T-helper 2 cell treated with Interferon-gamma antibody and Interleukin-4, amounts not matched to agents 5 μg/mL and 100 μg/mL, for 36 hours (primary cell): ENCODE measurements at places on chromosomes 3 and 15.

GRCh38 chr15:57018151-57018550, 99.7 kb downstream of the TCF12 start:
- DNase-seq = no peak

- no peak for DNase-seq
Measured at GRCh38 chr15:91126080-91126479, 26.0 kb downstream of the SV2B start.

DNA sequence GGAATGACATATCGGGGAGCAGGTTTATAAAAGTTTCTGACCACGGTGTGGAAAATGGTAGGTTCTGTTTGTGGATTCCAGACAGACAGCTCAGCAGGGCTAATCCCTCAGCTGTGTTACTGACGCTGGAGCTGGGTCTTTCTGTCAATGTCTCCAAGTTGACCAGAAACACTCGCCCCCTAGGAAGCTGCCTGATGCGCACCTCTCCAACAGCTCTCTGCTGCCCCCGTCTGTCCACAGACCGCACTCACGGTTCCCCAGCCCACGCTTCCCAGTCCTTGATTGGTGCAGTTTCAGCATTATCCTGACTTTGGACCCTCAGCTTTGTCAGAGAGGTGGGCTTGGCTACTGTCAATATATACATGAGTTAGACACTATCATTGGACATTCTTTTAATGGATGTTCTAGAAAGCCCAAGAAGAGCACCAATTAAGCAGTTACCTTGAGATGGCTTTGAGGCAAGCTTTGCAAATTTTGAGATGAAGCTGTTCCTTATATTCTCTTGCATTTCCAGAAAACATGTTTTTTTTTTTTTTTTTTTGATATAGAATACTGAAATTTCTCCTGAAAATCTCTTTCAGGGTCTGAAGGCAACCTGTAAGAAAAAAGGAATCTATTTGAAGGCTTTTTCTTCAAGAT, 98.9 kb upstream of the TBC1D5 start:
- peak; percentile 42 for DNase-seq

DNA sequence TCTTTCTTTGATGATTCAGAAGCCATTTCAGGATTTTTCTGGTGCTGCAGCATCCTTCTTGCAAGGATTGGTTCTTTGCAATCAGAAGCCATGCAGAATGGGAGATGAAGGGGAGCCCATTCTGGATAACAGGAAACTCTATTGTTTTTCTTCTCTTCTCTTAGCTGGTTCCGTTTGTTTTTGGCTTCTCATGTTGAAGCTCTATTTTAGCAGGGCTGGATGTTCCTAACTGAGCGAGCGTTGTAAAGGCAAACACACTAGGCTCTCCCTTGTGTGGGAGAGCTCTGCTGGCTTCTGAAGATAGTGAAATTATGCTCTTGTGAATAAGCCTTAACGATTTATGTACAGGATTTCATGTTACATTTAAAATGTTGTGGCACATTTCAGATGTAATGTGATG, 8.3 kb downstream of the CACNA1D start:
- DNase-seq = no peak

GRCh38 chr15:81981908-81982307, 63.9 kb downstream of the MEX3B start:
- DNase-seq = no peak

GRCh38 chr3:115245899-115246298, 98.8 kb upstream of the ZBTB20 start:
- DNase-seq = no peak

DNA sequence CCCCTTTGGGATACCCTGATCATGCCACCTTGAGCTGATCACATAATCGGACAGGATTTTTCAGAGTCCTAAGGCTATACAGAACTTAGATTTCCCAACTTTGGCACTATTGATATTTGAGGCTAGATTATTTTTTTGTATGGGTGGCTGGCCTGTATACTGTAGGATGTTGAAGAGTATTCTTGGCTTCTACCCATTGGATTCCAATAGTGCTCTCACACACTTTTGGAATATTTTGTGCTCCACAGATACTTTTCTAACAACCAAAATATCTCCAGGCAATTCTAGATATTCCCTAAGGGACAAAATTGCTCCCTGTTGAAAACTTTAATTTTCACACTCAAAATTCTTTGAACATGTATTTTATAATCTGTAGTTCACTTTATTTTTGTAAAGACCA, 125.1 kb downstream of the ABI3BP start:
- DNase-seq = no peak

GRCh38 chr3:194272221-194272620, 78.9 kb downstream of the CPN2 start:
- no peak for DNase-seq

DNA sequence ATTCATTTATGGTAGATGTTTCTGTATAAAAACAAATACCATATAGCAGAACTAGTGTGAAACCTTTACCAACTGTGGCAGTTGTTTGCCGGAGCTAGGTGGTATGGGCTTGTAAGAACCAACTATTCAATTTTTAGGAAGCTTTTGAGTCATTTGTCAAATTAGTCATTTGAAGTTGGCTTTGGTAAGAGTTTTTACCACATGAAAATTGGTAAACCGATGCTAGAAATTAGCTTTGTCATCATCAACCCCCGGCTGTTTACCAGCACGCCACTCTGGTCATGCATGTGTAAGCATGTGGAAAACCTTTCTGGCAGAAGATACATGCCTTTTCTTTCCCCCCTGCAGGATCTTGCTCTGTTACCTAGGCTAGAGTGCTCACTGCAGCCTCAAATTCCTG, 63.3 kb downstream of the IL1RAP start:
- DNase-seq = peak; percentile 55

- no peak for DNase-seq
Measured at GRCh38 chr3:35724106-35724505, 84.8 kb downstream of the ARPP21 start.

DNA sequence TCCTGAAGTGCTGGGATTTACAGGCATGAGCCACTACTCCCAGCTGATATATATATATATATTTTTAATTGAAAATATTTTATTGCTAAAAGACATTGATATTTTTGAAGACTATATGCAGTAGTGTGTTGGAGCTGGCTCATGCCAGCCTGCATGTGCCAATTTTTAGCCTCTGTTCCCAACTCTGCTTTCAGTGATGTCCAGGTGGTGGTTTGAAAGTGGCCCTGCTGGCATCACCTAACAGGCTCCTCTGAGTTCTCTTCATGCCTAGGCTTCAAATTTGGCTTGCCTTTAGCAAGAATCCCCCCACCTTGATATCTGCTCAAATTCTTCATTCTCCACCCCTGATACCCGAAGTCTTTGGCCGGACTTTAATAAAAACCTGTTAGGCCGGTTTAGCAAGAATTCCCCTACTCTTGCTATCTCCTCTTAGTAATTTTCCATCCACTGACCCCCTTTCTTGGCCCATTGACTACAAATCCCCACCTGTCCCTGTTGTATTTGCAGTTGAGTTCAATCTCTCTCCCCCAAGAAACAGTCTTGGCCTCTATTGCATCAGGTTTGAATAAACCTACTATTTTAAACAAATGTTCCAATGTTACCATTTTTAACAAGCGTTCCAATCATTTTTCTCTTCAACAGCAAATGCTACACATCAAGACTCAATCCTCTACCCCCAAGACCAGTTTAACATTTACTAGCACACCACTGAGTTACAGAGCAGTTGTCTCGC, 23.9 kb upstream of the CTSH start:
- no peak for DNase-seq

GRCh38 chr3:139715743-139716360, 38.1 kb upstream of the NMNAT3 start:
- DNase-seq = no peak

GRCh38 chr3:95965704-95966336, 848.6 kb upstream of the EPHA6 start:
- DNase-seq = no peak

DNA sequence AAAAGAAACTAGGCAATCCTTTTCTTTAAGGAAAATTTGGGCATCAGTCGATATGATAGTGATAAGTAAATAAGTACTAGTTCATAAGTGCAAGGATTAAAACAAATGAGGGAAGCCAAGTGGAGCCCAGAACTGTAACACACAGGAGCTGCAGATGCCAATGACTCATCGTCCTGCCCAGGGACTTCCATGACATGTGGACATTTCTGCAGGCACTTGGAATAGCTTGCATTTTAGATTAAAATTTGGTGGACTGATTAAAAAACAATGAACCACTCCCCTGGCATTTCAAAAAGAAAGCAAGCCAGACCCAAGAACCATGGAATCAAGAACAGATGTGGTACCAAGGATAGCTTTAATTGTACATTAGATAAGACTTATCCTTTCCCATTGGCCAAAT, 2.9 kb downstream of the SAMD7 start:
- DNase-seq = no peak

DNA sequence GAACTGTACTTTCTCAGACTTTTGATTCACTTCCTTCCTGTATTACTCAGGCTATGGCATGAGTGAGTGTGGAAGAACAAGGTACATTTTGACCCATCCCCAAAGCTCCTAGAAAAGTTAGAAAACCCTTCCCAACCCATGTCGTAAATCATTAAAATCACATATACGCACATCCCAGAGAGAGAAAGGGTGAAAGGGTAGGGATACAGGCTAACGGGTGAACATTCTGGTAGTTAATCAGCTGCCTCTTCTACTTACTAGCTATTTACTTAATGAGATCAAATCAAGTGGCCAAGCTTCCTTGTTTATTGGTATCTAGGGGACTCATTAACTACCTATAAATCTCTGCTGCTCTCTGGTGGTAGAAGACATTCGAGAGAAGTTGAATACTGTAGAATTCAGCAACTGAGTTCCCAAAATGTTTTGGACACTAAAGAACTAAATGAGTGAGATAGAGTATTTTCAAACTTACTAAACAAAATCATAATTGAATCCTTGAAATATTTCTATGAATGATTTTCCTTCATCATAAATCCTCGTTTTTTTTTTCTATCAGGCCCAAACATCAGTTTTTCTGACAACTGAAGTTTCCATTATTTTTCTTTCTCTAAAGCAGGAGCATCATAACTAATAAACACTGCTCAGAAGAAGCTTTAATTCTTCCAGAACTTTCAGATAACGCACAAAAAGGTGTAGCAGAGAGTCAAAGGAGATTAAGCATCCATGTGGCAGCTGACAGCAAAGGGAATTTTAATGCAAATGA, 124.2 kb downstream of the IMPG2 start:
- DNase-seq = no peak

DNA sequence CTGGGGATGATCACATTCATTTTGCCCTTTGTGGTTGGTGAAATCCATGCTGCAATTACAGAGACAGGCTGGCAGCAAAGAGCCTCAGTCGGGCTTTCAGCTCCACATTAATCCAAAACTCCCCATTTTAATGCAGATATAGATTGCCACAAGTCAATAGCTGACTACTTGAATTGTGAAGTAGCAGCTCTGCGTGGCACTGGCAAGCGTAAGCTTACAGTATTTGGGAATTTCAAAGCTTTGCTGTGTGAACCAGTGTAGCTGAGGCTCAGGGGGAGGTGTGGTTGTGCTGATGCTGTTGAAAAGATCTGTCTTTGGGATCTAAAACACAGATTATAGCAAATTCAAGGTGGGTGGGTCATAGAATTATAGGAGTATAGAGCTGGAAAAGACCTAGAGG, 290.3 kb upstream of the ONECUT1 start:
- no peak for DNase-seq

DNA sequence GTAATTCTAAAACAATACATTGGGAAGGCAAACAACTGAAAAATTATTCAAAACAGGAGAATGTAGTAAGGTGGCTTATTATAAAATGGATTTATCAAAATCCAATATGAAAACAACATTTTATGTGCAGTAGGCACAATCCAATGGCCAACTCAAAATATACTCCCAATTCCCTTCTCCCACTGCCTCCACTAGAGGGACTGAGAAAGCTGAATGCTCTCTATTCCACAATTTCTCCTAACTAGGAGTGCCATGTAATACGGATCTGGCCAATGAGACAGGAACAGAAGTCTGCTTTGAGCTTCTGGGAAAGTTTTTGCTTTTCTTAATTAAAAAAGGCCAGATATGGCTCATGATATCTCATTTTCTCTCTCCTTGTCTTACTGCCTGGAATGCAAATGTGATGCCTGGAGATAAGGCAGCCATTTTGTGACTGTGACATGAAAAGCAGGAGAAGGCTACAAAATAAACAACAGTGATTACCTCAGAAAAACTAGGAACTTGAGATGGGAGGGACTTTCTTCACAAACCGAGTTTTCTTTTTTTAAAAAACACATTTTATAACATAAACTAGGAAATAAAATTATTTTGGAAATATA, 18.8 kb upstream of the VGLL4 start:
- DNase-seq = no peak

DNA sequence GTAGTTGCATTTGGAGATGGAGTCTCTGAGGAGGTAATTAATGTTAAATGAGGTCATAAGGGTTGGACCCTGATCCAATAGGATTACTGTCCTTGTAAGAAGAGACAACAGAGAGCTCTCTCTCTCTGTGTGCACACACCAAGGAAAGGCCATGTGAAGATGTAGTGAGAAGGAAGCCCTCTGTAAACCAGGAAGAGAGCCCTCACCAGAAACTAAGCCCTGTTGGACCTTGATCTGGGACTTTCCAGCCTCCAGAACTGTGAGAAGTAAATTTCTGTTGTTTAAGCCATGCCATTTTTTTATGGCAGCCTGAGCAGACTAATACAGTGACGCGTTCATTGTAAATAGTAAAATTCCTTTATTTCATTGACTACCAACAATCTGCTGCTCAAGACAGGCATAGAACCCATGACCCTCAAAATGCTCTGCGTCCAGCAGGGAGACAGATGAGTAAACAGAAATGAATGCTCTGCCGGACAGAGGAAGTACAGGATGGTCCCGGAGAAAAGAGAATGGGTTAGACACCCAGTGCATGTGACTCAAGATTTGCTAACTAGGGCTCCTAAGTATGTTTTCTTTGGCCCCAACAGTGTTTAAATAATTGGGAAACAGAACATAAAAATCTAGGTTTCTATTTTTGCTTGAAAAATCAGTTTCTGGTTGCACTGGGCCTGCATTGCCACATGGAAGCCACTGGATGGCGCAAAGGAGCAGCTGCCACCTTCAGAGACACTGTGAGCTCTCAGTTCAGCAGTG, 37.9 kb upstream of the TNFAIP8L3 start:
- no peak for DNase-seq

GRCh38 chr3:3625544-3626271, 173.5 kb upstream of the LRRN1 start:
- DNase-seq = no peak

DNA sequence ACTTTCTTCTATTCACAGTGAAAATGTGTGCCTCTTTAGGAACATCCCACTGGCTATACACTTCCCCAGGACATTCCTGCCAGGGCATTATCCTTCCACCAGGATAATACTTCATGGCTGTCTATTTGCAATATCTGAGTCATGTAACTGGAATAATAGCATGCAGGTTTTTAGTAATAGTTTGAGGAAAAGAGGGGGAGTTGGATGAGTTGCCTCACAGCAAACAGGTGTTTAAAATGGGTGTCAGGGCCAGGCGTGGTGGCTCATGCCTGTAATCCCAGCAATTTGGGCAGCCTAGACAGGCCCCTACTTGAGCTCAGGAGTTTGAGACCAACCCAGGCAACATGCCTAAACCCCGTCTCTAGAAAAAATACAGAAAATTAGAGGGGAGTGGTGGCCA, 585.9 kb downstream of the DIPK2A start:
- no peak for DNase-seq

GRCh38 chr15:52652984-52653383, 26.2 kb downstream of the ATOSA start:
- no peak for DNase-seq
